Kidney (tissue), 22 donors: ENCODE measurements at places on chromosomes 5 and 9.

DNA sequence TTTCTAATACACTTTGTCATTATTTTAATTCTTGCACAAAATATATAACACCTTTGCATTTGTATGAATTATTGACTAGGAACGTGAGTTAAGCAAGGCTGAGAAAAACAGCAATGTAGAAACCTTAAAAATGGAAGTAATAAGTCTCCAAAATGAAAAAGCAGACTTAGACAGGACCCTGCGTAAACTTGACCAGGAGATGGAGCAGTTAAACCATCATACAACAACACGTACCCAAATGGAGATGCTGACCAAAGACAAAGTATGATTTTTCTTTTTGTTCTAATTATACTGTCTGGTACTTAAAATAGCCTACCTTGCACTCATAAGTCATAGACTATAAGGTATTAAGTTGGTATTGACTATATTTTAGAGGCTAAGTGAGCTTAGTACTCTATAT, 34.4 kb downstream of the RAD50 start:
- DNase-seq: no peak

DNA sequence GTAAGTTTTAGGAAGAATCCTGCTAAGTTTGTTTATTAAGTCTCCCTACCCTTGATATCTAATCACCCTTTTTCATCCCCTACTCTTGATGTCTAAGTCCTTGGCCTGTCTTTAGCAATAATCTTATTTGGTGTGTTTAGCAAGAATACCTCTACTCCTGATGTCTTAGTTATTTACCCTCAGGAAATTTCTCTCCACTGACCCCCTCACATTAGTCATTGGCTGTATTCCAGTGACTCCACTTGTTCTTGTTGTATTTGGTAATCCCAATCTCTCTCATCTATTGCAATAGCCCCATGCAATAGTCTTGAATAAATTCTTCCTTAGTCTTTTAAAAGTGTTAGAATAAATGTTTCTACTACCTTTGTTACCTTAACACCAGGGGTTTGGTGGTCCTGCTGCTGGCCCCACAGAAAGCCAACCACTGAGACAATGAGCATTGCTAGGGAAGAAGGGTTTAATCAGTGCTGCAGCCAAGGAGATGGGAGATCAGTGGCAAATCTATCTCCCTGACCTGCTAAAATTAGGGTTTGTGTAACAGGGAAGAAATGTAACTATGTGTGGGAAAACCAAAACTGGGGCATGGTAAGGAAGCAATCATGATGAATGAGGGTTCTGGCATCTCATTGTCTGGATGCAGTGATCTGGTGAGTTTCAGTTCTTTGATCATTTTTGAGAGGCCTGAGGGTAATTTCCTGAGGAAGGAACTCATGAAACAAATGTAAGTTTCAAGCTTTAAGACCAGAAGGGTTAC, 236.4 kb upstream of the DAB2 start:
- DNase-seq: no peak

DNA sequence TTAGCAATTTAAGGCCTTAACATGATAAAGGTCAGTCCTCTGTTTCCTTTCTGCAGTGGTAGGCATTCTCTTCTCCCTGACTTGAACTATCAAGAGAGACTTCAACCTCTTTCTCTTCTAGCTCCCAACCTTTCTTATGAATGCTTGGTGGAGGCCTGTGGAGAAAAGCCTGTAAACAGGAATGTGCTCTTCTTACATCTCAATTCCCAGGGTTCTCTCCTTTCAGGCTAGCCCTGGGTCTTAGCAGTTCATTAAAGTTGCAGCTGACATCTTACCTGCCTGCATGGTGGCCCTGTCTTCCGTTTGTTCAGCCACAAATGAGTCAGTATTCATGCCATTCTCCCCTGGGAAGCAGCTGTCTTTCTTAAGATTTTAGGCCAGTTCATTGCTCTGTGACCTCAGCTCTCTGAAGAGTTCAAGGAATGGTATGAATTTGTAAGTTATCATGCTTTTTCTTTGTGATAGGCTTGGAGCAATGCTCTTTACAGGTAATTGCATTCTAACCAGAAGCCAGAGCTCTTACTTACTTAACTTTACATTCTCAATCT, 77.8 kb downstream of the ADCY2 start:
- no peak for DNase-seq

DNA sequence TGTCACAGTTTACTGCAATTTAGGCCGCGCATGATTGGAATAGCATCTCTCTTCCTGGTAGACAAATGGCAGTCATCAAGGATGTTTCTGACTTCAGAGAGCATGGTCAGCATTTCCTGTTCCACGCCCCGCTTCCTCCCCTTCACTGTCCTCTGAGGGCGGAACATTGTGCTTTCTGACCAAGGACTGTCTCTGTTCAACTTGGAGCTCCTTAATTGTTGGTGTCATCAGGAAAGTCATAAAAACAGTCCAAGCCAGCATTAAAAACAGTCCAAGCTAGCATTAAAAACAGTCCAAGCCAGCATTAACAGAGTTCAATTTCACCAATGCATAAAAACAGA, 301.3 kb upstream of the IRX4 start:
- DNase-seq: peak; percentile 52

DNA sequence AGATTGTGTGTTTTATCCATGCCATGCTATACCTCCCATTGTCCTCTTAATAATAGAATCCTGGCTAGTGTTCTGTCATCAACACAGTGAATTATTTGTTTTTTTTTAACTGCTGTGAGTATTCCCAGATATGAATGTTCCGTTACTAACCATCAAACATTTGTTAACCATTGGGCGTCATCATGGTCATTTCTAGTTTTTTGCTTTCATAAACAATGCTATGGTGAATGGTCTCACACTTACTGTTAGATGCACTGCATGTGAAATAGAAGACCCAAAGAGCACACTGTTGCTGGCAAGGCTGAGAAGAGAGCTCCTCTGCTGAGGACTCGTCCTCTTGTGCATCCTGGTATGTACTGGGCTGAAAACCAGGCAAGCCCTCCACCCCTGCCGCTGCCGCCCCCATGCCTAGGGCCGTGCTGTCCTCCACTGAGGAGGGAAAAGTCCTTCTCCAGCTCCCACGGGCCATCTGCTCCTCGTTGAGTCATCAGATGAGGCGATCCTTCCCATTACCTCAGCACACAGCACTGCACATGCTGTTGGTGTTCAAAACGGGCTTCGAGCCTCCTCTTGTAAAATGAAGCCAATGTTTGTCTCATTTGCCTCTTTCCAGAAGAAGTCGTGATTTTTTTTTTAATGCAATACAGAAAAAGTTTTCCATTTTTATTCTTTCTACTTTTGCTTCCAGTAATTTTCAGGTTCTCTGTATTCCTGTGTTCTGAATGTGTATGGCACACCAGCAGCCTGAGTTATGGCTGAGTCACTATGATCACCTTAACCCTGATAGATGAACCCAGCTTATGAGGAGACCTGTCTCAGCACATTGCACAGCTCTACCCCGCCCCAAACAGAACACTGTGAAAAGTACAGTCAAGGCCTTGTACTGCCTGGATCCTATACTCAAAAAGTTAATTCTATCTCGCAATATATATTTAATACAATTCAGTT, 219.0 kb downstream of the AOPEP start:
- no peak for DNase-seq

DNA sequence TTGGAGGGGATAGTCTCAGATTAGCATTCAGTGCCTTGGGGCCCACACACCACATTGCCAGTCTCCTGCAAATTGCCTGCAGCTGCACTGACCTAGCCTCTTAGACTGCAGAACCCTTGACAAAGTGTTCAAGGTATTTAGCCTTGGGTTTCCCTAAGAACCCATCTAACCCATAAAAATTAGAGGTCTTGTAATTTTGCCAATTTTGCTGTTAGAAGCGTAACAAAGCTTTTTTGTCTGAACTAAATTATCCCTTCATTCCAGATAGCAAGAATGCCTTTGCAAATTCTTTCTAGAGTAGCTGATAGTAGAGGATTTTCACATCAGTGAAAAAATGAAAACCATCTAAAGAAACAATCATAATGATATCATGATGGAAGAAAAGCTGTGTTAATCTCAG, 74.0 kb upstream of the CCNG1 start:
- DNase-seq: no peak
